Kasumi-1 (cell line): ENCODE measurements at places on chromosomes 11 and 22.

DNA sequence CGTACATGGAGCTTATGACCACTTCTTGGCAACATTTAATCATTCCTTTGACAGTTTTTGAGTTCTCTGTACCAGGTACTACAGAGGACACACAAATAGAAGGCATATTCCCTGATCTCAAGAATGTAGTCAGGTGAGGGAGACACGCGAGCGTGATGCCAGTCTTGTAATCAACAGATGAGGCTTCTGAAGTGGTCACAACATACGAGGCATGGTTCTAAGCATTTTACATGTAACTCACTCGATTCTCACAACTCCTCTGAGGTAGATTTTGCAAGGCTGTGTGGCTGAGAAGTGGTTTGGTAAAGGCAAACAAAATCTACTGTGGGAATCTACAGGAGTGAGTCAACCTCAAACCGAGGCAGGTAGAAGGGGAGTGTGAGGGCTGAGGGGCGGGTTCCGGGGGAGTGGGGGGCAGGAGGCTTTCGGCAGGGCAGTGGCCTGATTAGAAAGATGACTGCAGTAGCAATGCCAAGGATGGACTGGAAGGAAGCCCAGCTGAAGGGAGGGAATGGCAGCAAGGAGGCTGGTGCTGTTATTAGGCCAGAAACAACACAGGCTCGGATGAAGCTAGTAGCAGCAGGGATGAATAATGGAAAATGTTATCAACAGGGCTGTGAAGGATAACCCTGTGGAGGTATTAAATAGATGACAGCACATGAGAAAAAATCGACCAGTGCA, 63.8 kb downstream of the ST14 start:
- no peak for DNase-seq

DNA sequence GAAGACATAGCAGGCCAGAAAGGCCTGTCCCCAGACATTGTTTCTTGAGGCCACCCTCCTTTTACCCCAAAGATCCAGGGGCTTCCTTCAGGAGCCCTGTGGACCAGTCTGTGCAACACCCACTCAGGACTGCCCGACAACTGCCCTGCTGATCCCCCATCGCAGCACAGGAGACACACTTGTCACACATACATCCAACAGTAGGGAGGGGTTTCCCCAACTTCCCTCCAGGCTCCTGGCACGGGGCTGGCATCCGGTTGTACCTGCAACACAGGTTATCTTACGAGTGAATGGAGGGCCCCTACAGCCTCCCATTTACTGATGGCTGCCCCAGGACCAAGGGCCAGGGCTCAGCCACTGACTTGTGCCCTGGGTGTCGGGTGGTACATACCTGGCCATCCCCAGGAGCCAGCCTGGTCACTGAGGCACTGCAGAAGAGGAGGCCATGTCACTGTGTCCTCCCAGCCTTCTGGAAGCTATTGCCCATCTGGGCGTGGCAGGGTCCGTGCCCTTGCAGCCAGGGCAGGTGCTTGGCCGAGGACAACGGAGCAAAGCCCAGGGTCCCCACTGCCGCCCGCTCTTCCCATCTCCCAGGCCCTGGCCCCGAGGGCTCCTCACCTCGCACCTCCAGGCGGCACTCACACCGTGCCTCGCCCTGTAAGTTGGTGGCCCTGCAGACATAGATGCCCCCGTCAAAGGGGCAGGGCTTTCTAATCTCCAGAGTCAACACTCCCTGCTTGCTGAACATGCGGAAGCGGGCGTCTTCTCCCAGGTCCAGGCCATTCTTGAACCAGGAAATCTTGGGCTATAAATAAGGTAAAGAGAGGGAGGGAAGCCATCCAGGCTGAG, 20.8 kb downstream of the MYBPC3 start:
- no peak for DNase-seq

DNA sequence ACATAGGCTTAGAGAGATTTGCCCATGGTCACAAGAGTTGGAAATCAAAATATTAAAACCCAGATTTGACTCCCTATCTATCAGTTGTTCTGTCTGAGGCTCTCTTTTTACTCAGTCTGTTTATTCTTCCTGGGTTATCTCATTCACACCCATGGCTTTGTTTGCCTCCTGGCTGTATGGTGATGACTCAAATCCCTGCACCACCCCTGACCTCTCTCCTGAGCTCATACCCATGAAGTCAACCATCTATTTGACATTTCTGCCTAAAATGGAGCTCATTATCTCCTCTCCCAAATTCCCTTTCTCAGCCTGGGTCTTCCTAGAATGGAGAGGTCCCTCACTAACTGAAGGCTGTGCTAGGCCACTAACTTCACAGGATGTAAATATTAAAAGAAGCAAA, 27.8 kb upstream of the CCDC134 start:
- DNase-seq: no peak

- DNase-seq: no peak
Measured at GRCh38 chr22:50417411-50418210, 57.2 kb downstream of the SBF1 start.

DNA sequence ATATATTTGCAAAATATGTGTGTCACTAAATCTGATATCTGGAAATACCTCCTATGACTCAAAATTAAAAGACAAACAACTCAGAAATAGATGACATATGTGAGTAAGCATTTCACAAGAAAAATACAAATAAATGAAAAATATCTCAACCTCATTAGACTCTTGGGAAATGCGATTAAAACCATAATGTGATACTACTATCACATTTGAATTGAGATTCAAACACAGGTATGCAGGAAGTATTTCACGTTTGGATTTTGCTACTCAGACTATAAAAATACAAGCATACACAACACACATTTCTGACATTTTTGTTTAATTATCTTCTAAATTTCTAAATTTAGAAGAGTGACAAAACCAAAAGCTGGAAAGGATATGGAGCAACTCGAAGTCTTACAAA, 811.9 kb upstream of the LRRC4C start:
- no peak for DNase-seq

GRCh38 chr22:27220339-27220738, 563.0 kb downstream of the MIAT start:
- no peak for DNase-seq

GRCh38 chr11:100914415-100915110, 215.1 kb downstream of the PGR start:
- DNase-seq: no peak
